NCI-H1048 (cell line): ENCODE measurements at places on chromosomes 7 and 10.

- DNase-seq: no peak
These were observed 10.9 kb downstream of the OPTN start for GRCh38 chr10:13110908-13111307.

GRCh38 chr10:113108194-113108835 is 158.3 kb downstream of the TCF7L2 start:
- DNase-seq: no peak

DNA sequence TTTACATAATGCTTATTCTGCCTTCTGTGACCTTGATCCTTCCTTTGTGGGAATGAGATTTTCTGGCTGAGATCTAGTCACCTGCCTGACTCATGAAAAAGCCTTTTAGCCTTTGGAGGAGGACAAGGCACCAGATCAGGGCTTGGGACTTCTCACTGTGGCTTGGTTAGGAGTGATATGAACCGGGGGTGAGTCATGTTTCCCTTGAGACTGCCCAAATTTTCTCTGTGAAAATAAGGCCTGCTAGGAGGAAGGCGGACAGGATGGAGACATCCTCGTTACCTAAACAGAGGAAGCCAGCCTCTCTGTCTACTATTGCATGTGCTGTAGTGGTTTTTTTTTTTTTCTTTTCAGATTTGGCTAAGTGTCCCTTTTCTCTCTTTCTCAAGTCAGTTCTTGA is 57.8 kb downstream of the EVX1 start:
- no peak for DNase-seq

- no peak for DNase-seq
These were observed 4.8 kb downstream of the BTRC start for GRCh38 chr10:101358706-101359300.

DNA sequence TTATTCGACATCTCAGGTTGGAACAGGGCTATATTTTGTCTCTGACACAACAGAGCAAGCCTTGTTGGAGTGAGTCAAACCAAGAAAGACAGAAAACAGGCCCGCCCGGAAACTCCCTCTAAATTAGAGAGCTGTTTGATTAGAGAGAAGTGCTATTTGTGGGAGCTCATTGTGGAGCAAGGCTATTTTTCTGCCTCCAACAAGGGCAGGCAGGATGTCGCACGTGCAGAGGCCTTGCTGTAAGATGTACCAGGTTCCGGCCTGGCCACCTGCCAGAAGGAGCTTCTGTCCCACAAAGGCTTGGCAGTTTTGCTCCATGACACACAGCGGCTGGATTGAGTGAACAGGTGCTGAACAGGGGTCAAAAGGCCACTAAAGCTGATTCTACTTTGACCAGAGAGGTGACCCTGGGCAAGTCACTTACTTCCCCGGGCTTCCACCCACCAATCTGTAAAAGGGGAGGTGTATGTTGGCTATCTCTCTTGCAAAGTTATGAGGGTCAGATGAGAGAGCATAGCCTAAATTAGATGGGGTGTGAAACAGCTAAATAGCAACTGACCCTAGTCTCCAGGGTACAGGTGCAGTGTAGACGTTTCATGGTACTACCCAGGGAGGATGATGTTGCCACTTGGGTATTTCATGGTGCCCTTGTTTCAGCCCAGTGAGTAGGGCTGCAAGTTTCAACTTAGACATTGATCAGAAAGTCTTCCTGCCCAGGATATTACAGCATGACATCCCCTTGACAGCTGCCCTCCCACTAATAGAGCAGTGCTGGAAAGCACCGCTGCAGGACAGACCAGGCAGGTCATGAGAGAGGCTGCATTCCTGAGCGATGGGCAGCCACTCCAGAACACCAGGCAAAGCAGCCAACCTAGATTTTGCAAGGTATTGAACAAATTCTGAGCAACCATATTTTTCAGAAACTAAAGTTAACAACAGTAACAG is 62.0 kb downstream of the VSTM4 start:
- no peak for DNase-seq

DNA sequence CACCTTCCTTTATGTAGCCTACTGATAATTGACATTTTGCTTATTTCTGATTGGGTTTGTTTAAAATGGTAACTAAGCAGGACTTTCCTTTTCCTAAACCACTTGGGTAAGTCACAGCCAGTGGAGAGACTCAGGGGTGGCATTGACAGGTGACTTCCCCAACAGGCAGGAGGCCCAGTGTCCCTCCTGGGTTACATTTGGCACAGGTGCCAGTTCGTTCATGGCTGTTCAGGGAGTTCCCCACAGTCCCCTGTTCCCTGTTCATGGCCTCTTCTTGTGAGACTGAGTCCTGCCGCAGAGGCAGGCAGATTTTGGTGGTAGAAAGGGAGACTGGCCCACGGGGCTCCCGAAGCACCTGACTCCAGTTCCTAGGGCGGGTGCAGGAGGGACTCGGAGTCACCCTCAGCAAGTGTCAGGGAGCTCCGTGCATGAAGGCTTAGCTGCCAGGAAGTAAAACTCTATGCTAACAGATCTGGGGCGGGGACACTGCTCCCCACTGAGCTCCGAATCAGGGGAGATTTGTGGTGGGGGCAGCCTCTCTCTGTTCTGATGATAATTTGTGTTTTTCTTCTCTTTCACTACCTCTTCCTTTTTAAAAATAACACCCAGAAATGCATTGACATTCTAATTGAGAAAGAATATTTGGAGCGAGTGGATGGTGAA is 84.1 kb downstream of the EZH2 start:
- DNase-seq: no peak

- no peak for DNase-seq
These were observed 148.5 kb downstream of the POLR1F start for GRCh38 chr7:19560111-19560883.

DNA sequence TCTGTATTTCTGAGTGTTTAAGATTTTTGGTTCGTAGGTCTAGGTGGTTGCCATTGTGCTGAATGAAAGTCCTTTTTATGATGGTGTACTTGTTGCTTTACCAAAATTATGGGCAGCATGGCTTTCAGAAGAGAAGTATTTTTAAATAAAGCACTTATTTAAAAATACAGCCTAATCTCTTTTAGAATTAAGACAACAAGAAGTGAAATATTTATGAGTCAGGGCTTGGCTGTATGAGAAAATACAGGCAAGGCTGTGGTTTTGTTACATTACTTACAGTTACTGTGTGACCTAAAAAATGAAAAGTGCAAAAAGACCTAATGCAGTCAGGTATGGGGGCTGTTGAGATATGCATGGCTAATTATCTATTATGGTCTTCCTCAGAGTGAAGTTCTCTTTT is 185.2 kb upstream of the PPP1R3A start:
- DNase-seq: no peak

- no peak for DNase-seq
These were observed 213.5 kb downstream of the FANK1 start for GRCh38 chr10:126109893-126110292.

GRCh38 chr10:62689712-62690111 is 114.8 kb upstream of the ADO start:
- DNase-seq: no peak
